ENCODE measurements at places on chromosomes 16 and 17.

DNA sequence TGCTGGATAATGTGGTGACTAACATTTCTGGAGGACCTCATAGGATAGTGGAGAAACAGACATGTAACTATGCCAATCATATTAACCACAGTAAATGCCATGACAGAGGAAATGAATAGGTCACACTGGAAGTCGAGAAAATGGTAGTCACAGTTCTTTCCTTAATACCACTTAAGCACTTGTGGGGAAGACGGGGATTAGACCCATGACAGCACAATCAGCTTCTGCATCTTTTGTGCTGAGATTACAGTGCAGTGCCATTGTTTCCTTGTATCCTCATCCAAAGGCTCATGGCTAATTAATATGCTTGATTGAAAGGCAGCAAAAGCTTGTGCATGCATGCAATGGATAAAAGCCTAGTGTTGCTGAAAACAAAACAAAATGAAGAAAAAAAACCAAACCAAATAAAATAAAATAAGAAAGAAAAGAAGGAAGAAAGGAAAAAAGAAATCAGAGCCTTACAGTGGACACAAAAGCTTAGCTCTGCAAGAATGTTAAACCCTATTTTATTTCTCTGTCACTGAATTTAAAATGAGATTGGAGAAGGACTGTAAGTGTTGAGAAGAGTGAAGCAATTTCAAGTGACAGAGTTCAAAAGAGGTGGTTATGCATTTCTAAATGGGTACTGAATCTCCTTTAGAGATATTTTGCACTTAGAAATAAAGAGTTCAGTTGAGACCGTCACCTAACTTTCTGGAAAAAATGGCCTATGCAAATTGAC, 1011.9 kb downstream of the CDH8 start:
- no peak for DNase-seq

- no peak for DNase-seq
Observed at GRCh38 chr16:35639233-35640205, 2180.1 kb downstream of the TP53TG3F start.

DNA sequence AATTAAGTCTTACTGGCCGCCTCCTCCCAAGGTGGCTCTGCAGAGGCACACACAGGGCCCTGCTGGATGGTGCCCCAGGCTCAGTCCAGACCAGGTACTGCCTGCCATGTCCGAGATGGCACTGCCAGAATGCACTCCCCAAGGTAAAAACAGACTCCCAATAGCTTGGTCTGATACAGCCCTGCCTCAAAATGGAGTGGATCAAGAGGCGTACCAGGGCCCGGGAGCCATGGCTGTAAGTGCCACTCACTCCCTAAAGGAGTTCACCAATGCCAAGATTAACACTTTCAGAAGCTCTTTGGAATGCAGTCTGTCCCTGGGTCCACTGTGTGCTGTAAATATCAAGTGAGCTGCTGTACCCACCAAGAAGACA, 576 bp upstream of the MYO18A start:
- no peak for DNase-seq

- no peak for DNase-seq
Observed at GRCh38 chr16:11412175-11412904, 67.1 kb downstream of the RMI2 start.

GRCh38 chr16:67579686-67580085, 17.4 kb downstream of the CTCF start:
- DNase-seq = no peak

GRCh38 chr17:75566834-75567233, 20.8 kb upstream of the MYO15B start:
- DNase-seq = no peak

DNA sequence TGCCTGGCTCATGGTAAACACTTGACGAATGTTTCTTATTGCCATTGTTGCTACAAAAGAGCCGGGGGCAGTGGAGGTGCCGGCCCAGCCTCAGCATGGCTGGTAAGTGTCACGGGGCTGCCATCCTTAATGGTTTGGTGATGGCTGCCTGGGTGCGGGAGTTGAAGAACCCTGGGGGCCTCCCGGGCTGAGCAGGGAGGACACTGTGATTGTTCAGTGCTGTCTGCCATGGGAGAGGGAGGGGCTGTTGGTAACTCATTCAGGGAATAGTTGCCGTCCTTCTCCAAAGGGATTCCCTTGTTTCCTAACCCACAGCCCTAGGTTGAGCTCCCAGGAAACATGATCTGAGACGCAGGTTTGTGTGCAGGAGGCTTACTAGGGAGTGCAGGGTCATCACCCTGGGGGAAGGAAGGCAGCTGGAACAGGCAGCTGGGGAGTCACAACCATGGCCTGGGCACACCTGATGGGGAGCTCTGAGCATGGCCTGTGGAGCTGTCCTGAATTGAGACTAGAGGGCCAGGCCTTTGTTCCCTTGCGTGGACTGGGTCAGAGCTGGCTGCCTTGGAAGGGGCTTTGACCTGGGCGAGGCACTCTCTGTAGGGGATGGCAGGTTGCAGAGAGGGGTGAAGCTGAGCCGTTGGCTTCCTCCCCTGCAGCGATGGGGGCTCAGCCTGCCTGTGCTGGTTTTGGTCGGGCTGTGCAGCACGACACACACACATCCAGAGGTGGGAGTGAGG, 85.7 kb downstream of the PLCG2 start:
- DNase-seq = no peak

DNA sequence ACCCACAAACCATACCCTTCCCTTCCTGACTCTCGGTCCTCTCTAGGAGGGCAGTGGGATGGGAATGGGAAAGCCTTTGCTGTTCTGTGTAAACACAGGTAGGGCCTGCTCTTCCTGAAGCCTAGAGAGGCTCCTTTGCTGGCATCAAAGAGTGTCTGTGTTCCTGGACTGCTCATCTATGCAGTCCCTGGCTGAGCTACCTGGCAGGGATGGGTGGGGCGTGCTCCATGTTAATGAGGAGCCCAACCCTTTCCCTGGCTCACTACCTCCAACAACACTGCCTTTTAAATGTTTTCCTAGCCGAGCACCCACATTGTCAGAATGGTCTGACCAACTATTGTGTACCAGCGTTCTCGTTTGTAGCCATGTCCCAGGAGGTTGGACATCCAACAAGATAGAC, 26.6 kb upstream of the NAGLU start:
- no peak for DNase-seq

DNA sequence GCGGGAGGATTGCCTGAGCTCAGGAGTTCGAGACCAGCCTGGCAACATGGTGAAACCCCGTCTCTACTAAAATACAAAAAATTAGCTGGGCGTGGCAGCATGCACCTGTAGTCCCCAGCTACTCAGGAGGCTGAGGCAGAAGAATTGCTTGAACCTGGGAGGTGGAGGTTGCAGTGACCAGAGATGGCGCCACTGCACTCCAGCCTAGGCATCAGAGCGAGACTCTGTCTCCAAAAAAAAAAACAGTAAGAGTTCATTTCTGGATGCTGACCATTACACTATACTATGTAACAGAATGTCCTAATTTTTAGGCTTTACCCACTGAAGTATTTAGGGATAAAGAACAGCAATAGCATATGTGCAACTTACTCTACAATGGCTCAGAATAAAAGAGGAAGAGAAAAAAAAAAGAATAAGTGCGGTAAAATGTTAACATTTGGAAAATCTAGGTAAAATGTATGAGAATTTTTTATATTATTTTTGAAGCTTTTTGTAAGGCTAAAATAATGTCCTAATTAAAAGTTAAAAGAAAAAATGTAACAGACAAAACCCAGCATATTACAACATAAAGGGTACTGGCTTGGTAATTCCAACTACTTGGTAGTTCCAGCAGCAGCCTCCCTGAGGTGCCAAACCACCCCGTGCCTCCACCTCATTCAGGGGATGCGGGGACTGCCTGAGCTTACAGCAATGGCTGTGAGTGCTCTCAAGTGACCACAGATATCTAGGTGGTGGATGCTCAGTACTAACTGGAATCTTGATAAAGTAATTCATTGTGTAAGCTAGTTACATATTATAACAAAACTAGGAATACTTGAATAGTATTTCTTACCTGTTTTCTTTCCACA, 10.9 kb downstream of the COPS3 start:
- DNase-seq = no peak

DNA sequence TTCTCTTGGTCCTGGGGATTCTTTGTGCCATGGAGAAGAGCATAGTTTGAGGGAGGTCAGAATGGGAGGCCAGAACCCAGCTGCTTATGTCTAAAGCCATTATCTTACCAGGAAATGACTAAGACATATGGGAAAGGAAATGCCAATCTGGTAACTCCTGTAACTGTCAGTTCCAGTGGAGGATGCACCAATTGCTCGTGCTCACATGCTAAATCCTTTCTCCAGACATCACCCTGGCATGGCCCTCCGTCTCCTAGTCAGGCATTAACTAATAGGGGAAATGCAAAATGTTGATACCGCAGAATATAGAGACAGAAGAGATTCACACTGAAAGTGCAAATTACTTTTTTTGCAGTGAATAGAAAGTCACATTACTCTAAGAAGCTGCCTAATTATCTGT, 255.6 kb upstream of the HSBP1 start:
- DNase-seq = no peak

DNA sequence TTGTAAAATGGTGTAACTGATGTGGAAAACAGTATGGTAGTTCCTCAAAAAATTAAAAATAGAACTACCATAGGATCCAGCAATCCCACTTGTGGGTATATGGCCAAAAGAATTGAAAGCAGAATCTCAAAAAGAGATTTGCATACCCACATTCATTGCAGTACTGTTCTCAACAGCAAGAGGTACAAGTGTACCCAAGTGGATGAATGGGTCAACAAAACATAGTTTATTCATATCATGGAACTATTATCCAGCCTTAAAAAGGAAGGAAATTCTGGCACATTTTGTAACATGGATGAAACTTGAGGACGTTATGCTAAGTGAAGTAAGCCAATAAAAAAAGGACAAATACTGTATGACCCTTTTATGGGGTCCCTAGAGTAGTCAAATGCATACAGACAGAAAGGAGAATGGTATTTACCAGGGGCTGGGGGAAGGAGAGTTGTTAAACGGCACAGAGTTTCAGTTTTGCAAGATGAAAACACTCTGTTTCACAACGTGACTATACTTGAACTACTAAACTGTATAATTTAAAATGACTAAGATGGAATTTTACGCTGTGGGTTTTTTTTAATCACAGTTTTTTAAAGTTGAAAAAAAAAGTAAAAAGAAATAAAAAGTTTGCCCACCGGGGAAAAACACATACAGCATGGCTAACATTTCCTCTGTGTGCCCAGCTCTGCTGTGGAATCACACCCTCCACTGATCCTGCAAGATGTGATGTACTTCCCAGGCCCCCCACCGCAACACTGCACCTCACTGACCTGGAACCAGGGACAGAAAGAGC, 6.1 kb downstream of the TVP23A start:
- DNase-seq = no peak

- no peak for DNase-seq
Observed at GRCh38 chr17:63950940-63951907, 19.1 kb upstream of the CD79B start.

- peak; percentile 44 for DNase-seq
Observed at GRCh38 chr17:44221084-44221861, 1.8 kb upstream of the UBTF start.

Data from central memory CD8-positive, alpha-beta T cell (primary cell).